ENCODE measurements at places on chromosomes 2 and 18.

GRCh38 chr2:64873472-64873924 lies 115.7 kb upstream of the SLC1A4 start:
- DNase-seq: peak; percentile 52

DNA sequence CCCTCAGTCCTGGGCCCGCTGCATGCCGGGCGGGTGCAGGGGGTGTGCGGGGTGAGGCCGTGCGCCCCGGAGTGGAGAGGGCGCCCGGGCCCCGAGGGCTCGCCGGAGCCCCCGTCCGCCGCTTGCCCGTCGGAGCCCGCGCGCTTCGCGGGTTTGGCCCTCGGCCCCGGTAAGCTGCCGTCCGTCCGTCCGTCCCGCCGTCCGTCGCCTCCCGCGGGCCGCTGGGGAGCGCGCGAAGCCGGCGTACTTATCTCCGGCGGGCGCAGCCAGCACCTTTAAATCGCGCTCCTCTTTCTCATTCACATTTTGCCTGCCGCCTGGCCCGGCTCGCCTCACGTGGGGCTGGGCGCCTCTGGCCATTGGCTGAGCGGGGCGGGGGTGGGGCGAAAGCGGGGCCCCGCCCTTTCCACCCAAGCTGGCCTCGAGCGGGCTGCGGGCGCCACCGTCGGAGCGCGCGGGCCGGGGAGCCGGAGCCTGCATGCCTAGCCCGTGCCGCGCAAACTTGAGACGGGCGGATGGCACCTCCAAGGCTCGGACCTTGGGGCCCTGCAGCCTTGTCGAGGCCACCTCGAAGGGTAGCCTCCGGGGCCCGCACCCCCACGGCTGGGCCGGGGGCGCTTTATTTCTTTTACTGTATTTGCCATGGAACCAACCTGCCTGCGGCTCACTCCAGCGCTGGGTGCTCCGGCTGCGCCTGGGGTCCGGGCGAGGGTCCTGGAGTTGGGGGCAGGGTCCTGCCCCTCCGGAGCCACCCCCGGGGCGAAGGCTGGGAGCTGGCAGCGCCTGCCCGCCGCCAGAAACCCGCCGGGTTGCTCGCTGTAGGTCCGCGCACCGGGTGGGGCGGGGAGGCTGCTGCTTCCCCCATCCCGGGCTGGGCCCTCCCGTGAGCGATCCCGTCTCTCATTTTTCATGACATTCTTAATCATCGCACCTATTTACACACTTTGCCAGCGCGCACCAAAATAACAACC lies at the start of gene GBX2:
TSS of gene GBX2 (minus strand) at position 277 of the 971 bp plus-strand sequence. CDS start 415 bp downstream, outside the sequence.
- DNase-seq: peak; percentile 43

- DNase-seq: no peak
Observed at GRCh38 chr2:20559277-20559676, 91.6 kb downstream of the HS1BP3 start.

- DNase-seq: no peak
Observed at GRCh38 chr18:63022429-63023022, 297.0 kb downstream of the BCL2 start.

DNA sequence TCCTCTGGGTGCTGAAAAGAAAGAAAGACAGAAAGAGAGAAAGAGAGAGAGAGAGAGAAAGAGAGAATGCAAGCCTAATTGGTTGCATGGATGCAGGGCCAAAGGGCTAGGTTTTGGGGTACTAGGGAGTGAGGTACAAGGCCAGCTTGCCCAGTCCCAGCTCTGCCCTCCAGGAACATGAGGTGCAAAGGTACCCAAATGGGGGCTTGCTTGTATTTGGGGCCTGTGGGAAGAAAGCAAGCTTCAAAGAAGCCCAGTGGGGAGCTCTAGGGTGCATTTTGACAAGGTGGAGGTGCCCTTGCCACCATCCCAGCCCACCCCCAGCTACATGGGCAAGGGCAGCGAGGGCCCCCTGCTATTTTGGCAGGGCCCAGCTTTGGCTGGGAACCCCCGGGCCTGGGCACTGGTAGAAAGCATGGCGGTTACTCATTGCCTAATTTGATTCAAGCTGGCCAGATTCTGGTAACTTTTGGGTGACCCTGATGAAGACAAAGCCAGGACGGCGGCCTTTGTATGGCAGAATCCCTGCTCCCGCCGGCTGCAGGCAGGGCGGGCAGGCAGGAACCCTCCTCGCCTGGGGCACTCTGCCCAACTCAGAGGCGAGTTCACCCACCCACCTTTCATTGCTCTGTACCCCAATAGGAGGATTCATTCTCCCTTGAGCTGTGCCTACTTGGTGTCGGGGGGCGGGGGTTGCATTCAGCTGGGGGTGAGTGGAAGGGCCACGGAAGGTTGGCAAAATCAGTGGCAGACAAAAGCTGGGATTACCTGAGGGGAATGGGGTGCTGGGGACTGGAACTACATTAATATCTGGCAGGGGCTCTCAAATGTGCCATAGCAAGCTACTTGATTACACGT lies 537 bp upstream of the HOXD4 start:
- DNase-seq: no peak

DNA sequence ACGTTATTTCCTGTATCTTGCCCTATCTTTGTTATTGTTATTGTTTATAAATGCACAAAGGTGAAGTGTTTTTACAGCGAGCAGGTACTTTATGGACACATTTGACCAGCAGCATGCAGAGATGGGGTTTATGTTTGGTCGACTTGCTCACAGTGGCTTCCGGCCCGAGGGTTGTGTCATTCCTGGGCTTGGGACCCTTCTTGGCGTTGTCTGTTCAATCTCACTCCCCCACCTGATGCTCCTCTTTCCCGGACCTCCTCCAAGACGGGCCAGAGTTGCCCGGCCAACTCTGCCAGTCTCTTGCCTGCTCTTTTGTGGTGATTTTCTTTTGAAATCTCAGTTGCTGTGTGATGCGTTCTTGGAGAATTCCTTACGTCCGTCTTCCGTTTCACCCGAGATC lies 153.9 kb downstream of the TWIST2 start:
- DNase-seq: no peak

- DNase-seq: no peak
Observed at GRCh38 chr2:45209302-45209701, 200.1 kb upstream of the SIX2 start.

DNA sequence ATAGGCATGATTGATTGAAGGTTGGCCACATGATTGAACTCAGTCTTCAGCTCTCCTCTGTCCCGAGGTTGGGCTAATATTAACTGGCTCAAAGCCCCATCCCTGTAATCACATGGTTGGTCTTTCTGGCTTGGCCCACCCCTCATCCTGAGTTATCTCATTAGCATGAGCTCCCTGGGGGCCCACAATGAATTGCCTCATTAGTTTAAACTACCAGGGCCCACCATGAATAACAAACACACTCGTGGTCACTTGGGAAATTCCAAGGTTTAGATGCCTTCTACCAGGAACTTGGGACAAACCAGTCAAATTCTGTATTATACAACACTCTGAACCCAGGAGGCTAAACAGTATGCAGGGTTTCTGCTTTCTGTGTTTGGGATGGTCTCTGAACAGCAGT lies 121.7 kb upstream of the B3GNT2 start:
- no peak for DNase-seq

- no peak for DNase-seq
Observed at GRCh38 chr2:459931-460330, 172.0 kb upstream of the ALKAL2 start.

DNA sequence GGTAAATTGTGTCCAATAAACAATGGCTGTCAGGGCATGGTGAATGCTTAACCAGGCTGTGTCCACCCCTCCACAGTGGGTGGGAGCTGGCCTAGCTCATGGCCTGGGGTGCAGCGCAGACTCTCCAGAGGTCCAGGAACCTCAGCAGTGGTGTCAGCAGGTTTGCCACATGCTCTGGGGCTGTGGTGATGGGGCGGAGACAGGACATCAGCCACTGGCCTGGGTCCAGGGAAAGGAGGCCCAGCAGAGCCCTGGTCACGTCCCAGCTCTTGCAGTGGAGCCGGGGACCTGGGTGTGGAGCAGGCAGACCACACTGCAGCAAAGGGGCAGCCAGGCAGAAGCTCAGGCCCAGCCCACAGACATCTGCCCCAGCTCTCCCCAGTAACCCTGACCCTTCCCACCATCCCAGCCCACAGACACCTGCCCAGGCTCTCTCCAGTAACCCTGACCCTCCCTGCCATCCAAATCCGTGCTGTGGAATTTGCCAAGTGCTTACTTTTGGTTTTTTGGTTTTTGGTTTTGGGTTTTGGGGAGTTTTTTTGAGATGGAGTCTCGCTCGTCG lies 13.8 kb upstream of the KIF1A start:
- DNase-seq: no peak

- no peak for DNase-seq
Observed at GRCh38 chr18:79321625-79322405, 73.9 kb upstream of the NFATC1 start.

DNA sequence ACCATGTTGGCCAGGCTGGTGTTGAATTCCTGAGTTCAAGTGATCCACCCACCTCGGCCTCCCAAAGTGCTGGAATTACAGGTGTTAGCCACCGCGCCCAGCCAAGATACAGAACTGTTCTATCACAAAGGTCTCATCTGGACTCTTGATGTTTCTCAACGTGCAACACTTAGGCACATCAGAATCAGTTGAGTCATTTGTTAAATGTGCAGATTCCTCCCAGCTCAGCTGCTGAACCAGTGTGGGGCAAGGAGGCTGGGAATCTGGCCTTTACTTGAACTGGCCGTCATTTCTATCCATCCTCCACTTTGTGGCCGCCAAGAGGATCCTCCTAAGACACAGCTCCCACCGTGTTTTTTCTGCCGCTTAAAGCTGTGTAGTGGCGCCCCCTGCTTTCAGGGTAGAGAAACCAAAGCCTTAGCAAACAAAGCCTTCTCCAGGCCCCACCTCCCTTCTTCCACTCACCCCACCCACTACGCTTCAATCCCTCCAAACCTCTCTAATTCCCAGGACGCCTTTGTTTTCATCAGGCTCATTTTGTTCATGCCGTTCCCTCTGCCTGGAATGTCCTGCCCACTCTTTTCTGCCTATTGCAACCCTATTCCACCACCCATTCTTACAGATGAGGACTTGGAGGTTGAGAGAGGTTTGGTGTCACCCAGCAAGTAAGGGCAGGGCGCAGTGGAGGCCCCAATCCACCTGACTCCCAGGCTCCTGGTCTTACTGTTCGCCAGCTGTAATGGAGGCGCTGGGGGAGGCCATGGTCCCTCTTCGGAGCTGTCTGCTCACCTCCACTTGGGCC lies 776 bp upstream of the SPEG start:
- peak; percentile 75 for DNase-seq

DNA sequence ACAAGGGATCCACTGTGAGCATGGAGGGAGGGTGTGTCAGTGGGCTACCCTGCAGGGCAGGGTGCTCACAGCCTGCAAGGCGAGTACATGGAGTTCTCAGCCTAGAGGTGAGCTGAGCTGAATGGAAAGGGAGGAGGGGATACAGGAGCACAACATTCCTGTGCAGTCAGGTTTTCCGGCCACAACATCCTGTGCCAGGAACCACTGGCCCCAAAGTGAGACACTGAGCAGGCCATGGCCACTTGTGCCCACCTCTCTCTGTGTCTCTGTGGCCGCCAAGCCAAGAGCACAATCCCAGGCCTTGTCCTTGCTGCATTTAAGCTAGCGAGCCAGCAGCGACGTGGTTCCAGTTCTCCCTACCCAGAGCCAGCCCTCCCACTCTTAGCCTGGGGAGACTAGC lies 6.1 kb downstream of the DOK1 start:
- no peak for DNase-seq

GRCh38 chr2:15359716-15360531 lies 201.2 kb downstream of the NBAS start:
- no peak for DNase-seq

- no peak for DNase-seq
Observed at GRCh38 chr2:133293544-133294353, 274.5 kb downstream of the NCKAP5 start.

- no peak for DNase-seq
Observed at GRCh38 chr2:205133544-205133943, 548.8 kb upstream of the NRP2 start.

GRCh38 chr2:101064505-101064867 lies 62.4 kb downstream of the RPL31 start:
- no peak for DNase-seq

- DNase-seq: no peak
Observed at GRCh38 chr2:197710424-197711042, 5.4 kb downstream of the MARS2 start.

DNA sequence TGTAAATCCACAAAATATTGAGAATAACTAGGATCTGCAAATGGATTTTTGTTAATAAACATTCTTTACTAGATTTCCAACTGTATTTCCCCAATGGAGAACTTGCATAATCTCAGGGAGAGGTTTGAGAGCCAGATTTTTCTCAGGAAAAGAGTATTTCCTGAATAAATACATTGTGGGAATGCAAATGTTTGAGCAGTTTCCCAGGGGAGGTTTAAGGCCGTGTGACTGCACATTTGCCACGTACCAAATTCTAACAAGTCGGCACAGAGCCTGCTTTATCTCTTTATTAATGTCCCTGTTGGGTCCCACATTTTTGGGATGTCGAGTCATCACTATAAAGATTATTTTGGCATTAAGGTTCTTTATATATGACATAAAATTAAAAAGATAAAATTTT lies 27.0 kb downstream of the TFPI start:
- DNase-seq: no peak

DNA sequence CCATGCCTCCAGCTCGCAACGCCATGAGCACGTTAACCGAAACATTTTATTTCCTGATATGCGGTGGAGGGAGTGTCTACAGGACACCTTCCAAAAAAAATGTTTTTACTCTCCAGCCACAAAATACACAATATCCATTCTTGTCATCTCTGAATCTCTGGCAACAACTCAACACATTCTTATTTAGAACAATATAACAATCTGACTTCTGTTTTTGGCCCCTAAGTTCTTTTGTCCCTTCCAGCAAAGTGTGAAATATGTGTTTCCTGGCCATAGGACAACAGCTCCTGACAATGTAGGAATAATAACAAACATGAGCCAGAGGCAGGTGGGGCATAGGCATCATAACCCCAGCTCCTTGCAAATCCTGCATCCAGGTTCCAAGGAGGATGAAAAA lies 163.0 kb downstream of the DDX1 start:
- DNase-seq: no peak

DNA sequence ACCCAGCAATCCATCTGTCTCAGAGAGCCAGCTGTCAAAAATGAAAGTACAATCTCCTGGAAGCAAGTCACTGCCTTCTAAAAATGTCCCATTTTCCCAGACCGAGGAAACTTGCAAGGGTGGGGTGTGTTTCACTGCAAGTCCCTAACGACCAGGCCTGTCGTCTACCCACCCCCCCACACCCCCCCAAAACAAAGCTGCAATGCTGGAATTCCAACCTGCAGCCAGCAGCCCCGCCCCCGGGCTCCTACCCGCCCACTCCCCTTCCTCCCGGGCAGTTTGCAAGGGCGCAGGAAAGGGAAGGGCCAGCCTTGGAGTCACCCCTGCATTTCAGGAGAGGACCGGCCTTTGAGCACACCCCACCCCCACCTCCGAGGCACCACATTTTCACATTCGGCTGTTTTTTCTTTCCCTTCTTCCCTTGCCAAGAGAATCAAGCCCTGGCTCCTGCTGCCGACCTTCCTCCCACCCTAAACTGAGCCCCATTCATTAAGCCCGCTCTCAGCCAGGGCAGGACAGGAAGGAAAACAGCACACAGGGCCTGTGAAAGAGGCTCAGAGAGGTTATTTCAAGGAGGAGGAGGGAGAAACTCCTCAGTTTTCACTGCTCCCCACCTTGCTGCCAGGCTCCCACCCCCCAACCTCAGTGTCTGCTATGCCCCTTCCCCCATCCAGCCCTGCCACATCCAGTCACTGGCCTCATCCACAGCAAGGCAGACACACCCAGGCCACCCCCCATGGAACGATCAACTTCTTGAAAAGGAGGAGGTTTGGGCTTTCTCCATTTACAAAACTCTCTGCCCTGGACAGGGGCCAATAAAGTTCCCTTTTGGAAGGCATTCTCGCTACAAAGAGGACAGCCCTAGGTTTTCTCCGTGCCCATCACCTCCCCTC lies 11.3 kb downstream of the SMAD7 start:
- no peak for DNase-seq
